ENCODE measurements at places on chromosomes 7 and 10.

DNA sequence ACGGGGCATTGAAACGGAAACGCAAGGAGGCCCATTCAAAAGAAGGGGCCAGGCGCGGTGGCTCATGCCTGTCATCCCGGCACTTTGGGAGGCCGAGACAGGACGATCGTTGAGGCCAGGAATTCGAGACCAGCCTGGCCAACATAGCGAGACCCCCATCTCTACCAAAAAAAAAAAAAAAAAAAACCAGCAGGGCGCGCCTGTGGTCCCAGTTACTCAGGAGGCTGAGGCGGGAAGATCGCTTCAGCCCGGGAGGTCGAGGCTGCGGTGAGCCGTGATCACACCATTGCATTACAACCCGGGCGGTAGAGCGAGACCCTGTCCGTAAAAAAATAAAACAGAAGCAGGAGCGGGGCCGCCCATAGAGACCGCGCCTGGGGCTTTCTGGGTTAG, 396 bp downstream of the PSMG3 start:
- DNase-seq: no peak

DNA sequence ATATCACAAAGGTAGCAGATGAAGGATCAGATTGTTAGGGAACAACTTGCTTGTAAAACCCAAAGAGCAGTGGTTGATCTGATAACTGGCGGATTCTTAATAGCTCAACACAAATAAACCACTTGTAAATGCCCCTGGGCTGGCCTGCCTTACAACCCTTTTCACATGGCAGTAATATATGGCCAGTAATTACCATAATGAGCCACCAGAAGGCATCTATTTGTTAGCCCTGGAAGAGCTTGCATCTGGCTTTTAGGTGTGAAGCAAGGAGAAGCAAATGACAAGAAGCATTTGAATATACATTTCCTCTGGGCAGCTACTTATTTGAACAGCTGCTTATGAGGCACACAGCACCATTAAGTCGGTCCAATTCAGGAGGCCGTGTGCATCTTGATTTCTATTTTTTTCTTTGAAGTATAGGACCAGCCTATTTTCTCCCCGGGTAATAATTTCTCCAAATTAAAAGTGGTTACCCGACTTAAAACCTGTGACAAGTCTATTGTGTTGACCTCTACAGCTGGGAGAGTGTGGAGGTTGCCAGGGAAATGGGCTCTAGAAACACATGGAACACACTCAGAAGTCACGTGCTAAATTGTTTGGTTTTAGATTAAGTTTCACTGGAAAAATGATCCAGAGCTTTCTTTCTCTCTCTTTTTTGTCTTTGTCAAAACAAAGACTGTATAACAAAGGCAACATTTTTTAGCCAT, 113.4 kb downstream of the SEM1 start:
- DNase-seq: no peak

DNA sequence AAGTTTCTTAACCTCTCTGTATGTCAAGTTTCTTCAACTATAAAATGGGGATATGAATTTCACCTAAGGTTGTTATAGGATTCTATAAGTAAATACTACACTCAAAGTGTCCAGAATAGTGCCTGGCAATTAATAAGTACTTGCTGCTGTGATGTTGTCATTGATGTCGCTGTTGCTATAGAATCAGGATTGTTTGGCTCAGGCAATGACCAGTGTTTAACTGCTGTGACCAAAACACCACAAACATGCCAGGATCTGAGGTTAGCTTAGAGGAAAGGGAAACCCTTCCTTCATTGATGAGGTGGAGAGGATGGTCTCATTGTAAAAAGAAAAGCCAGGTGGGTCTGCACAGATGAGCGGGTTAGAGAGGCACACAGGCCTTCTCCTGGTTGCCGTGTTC, 223.1 kb upstream of the INHBA start:
- no peak for DNase-seq

DNA sequence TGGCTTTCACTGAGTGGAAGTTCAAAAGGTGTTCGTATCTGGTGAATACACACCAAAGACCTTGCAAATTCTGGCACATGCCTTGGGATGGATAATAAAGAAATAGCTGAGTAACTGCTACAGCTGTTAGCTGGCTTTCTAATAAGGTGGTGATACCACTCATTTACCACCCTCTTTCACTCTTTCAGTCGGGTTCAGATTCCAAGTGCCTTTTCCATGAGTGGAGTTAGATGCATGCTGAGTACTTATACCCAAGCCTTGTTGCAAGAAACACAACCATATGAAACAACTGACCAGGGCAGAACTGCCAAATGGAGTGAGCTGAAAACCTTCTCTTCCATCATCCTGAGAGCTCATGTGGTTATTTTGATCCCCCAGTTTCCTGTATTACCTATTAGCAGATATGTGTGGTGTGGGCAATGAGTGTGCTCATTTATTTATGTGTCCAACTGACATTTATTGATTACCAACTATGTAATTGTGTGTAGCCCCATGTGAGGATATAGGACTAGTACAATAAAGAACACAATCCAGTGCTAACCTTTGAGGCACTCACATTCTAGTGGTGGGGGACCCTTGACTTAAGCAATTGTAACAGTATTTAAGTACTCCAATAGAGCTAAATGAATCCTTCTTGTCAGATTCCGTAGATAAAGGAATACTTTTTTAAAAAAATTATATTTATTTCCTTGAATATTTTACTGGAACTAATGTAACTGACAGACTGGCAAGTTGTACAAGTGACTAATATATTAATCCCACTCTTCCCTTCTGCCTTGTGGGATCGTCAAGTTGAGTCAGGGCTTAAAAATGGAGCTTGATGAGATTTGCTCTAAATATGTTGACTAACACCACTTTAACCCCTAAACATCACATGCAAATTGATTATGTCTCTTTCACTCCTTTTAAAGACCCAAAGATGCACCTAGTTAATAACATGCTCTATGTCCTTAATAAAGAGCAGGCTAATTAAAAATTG, 124.7 kb downstream of the ARID5B start:
- no peak for DNase-seq

GRCh38 chr7:158996214-158997109, 140.1 kb downstream of the DYNC2I1 start:
- DNase-seq: no peak

- DNase-seq: no peak
Observed at GRCh38 chr10:129511086-129511485, 44.0 kb downstream of the MGMT start.

- no peak for DNase-seq
Observed at GRCh38 chr7:91079487-91079886, 184.7 kb upstream of the FZD1 start.

DNA sequence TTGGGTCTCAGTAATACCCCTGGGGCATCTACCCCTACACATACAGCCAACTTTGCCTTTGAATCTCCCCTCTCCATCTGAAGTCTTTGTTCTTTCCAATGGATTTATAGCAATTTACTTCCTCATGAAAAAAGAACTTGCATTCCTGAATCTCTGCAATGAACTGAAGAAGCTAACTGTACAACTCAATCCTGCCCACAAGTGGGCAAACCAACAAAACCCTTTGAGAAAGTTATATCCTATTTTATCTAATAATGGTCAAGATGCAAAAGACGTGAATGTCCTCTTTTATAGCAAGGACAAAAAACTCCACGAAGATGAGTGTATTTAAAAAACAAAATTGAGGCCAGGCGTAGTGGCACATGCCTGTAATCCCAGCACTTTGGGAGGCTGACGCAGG, 991.3 kb downstream of the LRMDA start:
- DNase-seq: no peak

DNA sequence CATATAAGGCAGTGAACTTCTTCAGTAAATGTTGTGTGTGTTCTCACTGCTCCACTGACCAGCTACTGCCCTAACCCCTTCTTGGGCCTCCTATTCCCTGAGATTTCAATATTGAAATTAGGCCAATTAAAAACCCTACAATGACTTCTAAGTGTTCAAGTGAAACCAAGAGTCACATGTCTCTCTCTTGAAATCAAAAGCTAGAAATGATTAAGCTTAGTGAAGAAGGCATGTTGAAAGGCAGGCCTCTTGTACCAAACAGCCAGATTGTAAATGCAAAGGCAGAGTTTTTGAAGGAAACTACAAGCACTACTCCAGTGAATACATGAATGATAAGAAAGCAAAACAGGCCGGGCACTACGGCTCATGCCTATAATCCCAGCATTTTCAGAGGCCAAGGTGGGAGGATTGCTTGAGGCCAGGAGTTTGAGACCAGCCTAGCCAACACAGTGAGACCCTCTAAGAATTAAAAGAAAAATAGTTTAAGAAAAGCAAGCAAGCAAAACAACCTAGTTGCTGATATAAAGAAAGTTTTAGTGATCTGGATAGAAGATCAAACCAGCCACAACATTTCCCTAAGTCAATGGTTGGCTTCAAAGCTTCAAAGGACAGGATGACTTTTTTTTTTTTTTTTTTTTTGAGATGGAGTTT, 22.3 kb downstream of the BRAF start:
- DNase-seq: no peak

GRCh38 chr7:140594131-140594691, 46.4 kb downstream of the DENND2A start:
- DNase-seq: no peak

- no peak for DNase-seq
Observed at GRCh38 chr7:11319491-11320274, 346.0 kb downstream of the PHF14 start.

- DNase-seq: no peak
Observed at GRCh38 chr10:45580371-45581215, 92.0 kb downstream of the ZFAND4 start.

DNA sequence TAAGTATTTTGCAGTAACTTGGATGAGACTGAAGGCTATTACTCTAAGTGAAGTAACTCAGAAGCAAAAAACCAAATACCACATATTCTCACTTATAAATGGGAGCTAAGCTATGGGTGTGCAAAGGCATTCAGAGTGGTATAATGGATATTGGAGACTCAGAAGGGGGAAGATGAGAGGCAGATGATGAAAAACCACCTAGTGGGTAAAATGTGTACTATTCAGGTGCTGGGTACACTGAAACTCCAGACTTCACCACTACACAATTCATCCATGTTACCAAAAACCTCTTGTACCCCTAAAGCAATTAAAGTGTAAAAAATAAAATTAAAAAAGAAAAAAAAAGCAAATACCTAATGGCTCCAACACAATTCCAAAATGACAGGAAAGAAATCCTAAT, 351.7 kb downstream of the NXPH1 start:
- no peak for DNase-seq

GRCh38 chr10:266974-267425, 131.7 kb downstream of the ZMYND11 start:
- no peak for DNase-seq

DNA sequence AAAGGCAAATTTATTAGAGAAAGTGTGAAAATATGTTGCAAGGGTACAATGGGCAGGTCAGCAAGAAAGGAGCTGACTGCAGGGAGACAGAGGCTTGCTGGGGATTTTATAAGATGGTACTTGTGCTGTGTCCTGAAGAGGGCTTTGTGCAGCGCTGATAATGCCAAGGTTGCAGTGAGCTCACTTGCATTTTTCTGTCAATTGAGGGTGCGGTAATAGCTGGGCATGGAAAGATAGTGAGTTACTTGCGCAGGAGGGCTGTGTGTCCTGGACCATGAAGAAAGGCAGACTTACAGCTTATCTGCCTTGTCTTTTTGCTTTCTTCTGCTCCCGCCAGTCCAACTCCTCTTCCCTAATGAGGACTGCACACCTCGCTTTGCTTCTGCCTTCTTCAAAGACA, 12.5 kb downstream of the CDC123 start:
- DNase-seq: no peak

DNA sequence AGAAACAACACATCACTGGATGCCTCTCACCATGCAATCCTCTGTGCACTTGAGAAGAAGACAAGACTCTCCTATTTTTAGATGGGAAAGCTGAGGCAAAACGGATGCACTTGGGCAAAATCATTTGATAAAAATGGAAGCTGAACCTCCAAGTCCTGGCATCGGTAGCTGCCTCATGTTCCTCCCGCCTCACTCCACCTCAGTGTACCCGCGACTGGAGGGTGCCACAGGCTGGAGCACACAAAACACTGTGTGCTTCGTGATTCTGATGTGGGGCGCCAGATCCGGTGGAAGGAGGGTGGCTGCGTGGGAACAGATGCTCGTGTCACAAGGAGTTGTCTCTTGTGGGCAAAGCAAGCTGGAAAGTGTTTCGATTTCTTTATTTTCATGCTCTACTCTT, 41.3 kb downstream of the TAS2R41 start:
- DNase-seq: no peak

DNA sequence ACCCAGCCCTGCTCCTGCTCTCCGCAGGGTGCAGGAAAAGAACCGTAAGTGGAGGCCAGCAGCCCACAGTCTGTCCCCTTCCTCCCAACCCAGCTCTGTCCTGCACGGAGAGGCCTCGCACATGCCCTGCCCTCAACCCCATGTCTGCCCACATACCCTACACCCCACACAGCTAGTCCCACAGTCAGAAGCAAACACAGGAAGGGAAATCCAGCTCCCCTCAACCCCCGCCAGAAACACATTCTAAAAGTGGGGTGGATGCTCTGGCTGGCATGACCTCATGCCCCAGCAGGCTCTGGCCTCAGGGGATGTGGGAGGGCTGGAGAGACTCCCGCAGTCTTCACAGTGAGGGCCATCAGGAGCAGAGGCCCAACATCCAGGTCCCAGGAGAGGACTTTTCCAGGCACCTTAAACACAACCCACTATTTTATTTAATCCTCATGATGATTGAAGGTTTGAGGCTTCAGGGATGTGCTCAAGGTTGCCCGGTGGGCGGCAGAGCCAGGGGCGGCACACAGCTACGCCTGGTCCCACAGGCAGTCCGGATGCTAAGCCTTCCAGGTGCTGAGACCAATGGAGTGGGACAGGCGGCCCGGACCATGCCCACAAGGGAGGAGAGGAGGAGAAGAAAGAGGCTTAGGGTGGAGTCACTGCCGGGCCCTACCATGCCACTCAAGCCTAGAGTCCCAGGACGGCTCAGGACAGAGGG, 29.9 kb downstream of the CALML5 start:
- DNase-seq: no peak

GRCh38 chr10:73591935-73592699, 975 bp upstream of the USP54 start:
- DNase-seq: no peak

DNA sequence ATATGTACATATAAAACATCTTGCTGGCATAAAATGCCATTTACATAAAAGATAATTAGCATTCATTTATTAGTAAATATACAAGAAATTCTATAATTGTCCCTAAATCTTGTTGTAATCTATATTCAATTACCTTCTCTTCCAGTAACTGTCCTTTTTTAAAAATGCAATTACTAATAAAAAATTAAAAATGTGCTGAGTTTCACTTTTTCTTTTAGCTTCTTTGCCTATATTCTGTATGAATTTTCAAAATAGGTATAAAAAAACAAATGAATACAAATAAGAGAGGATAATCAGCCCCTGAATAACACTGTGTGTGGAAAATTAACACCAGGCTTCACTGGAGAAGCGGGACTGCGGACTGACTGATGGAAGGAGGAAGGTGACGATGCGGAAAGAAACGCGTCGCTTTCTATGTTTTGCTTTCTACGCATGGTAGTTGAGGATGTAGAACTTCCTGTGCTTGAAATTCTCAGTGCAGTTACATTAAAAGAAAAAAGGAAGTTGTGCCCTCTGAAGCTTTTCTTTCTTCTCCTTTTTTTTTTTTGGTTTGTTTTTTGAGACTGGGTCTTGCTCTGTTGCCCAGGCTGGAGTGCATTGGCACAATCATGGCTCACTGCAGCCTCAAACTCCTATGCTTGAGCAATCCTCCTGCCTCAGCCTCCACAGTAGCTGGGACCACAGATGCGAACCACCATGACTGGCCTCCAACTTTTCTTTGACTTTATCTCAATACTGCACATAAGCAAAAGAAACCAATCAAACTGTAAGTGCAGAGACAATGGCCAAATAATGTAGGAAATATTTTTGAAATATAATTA, 7.4 kb upstream of the ZMYND11 start:
- DNase-seq: no peak

All from stimulated activated CD8-positive, alpha-beta memory T cell treated with anti-CD3 and anti-CD28 coated beads, Interleukin-15, amount 100 ng/mL, for 4 hours (primary cell).